ENCODE measurements at places on chromosomes 11 and 22.

GRCh38 chr11:35223371-35223796 lies 84.4 kb downstream of the CD44 start:
- no peak for DNase-seq

GRCh38 chr11:100777103-100777502 lies 90.0 kb downstream of the ARHGAP42 start:
- DNase-seq: no peak

- DNase-seq: no peak
Measured at GRCh38 chr22:40328546-40329456, 17.5 kb upstream of the ADSL start.

- DNase-seq: no peak
Measured at GRCh38 chr11:44014968-44015623, 32.7 kb upstream of the ACCSL start.

DNA sequence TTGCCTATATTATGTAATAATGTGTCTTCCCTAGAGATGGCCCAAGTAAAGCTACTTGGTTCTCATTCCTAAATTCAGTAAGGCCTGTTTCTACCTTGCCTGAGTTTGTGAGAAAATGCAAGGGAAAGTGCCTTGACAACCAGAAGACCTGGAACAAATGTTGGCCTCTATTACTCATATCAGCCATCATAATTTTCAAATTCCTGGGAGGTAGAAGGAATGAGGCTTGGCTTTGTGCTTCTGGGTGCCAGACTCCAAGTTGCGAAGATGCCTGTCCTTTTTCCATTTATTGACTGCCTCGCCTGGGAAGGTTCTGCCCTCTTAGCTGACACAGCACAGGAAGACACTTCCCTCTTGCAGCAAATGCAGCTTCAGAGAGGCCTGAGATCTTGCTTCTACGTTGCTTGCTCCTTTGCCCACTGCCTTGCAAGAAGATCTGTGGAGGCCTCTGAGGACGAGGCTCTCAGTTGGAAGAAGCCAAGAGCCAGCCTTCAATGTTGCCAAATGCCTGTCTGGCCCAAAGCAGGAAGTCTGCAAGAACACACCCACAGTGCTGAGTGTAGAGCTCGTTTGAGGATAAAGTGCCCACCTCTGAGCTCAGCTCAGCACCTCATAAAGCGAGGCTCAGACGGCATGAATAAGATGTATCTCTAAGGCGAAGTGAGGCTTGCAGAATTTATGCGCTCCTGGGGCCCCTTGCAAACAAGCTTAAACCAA lies 120.1 kb downstream of the GALNT18 start:
- no peak for DNase-seq

DNA sequence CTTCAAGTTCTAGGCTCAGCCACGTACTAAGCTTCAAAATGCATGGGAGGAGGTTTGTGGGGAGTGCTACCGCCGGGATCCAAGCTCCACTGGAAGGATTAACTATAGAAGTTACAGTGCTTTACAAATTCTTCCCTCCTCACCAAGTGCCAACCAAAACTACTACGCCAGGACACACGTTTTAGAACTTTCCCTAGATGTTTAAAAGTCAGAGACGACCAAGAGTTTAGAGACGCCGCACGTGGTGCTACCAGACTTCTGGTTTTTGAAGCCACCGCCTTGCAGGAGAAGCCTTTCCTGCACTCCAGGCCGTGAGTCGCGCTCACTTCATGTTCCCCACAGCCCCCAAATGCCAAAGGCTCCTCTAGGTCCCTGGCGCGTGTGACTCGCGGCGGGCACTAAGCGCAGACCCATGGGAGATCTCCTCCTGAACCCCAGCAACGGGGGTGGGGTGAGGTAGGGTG lies 734 bp downstream of the SNU13 start:
- peak; percentile 21 for DNase-seq

DNA sequence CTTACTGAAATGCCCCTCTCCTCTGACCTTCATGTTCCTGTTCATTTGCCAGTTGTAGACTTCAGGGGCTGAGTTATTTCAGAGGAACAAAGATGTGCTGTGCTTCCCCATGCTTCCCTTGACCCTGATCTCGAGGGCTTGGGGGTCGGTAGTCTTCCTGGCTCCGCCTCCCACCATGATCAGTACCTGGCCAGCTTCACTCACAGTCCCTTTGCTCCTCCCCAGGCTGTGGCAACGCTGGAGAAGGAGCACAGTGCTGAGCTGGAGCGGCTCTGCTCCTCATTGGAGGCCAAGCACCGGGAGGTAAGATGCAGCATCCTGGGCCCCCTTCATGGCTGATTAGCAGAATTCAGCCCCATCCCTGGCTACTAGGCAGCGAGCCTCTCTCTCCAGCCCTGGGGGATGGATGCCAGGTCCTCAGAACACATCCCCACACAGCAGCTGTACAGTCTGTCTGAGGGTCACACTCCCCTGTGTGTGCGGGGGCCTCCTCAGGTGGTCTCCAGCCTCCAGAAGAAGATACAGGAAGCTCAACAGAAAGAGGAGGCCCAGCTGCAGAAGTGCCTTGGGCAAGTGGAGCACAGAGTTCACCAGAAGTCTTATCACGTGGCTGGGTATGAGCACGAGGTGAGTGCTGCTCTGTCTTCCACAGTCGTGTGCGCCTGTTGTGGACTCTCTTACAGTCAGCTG lies 64.5 kb downstream of the CEP164 start:
- DNase-seq: no peak

DNA sequence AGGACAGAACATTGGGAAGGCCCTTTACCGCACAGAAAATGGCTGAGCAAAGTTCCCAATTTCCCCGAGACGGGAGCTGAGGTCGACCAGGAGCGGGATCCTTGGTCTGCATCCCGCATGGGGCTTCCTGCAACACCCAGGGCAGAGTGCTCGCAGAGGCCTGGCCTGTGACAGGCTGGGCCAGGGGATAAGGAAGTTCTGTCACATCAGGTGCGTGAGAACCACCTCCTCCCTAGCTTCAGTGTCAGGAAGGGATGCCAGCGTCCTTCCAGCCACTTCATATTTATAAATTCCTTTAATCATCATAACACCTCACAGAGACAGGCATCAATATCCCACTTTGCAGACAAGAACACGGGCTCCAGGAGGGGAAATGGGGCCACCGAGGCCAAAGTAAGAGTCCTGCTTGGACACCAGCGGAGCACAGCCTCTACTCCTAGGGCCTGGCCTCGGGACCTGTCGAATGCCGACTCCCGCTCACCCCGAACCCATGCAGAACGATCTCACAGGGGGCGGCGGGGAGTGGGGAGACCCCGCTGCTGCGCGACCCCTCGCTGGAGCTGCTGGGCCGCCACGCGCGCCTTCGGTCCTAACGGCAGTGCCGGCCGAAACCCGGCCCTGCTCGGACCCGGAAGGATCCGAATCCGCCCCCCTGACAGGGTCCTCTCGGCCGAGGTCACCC lies 532 bp downstream of the BET1L start:
- DNase-seq: peak; percentile 24

DNA sequence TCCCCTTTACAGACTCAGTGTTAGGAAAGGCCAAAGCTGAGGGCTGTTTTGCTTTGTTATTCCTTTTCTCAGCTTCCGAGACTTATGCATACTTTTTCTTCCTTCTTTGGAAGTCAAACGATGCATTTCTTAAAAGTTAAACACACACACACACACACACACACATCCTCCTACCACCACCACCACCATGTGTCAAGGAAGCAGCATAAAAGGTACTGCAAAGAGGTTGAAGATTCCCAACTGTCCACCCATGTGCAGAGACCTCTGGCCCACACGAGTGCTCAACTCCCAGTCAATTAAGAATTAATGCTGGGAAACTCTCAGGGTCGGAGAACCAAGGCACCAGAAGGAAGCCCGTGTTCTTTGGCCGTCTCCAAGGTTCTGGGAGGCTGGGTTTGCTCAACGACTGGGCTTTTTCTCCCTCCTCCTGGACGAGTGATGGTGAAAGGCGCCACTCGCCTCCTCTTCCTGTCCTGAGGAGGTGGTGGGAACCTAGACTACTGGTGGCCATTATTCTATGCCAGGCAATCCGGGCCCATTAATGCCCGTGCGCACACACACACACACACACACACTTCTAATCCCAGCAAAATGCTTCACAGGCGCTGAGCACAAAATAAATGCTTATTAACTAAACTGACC lies 15.1 kb downstream of the MN1 start:
- DNase-seq: no peak

- DNase-seq: peak; percentile 43
Measured at GRCh38 chr11:102306048-102306597, 11.2 kb upstream of the BIRC3 start.

DNA sequence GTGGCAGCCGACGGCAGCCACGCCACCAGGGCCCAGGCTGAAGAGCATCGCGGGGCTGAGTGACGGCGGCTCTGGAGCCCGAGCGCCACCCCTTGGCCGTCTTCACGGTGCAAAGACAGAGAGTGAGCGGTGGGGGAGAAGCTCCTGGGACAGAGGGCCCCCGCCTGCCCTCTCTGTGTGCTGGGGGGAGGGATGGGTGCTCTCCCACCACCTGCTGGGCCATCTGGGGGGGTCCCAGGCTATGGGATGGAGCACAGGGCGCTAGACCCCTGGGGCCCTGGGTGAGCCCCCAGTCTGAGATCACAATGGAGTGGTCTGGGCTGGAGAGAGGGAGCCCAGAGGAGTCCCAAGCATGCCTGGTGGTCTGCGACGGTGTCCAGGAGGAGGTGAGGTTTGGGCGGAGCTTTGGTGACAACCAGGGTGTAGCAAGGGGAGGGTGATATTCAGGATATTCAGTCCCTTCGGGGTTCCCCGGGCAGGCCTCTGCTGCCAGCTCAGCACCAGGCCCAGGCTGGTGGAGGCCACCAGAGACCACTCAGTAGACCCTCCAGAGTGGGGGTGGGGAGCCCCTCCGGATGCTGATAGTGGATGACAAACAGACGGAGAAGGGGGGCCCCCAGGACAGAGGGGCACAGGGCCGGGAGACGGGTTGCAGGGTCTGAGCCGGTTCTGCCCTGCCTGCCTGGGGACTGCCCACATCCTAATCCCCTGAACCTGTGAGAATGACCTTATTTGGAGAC lies 78.1 kb upstream of the PRR5 start:
- no peak for DNase-seq

- DNase-seq: no peak
Measured at GRCh38 chr11:10484461-10485180, 29.6 kb downstream of the AMPD3 start.

GRCh38 chr11:46295312-46296058 lies 18.0 kb downstream of the CREB3L1 start:
- peak; percentile 78 for DNase-seq

DNA sequence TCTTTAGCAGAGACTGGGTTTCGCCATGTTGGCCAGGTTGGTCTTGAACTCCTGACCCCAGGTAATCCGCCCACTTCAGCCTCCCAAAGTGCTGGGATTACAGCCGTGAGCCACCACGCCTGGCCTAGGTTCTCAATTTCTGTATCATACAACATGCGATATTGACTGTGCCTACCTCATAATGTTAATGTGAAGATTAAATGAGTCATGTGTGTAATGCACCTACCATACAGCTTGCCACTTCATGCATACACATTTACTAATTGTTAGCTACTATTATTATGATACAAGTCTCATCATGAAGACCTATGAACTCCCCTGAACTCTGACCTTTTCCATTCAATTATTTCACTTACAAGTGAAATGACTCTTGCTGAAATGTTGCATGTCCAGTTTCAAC lies 25.7 kb downstream of the AGBL2 start:
- no peak for DNase-seq

- DNase-seq: no peak
Measured at GRCh38 chr11:99079576-99079975, 58.8 kb downstream of the CNTN5 start.

- no peak for DNase-seq
Measured at GRCh38 chr11:100984668-100985067, 144.9 kb downstream of the PGR start.

- DNase-seq: peak; percentile 9
Measured at GRCh38 chr22:32219026-32219425, 14.2 kb upstream of the RFPL2 start.

GRCh38 chr11:1119604-1120146 lies 38.1 kb upstream of the MUC5AC start:
- no peak for DNase-seq

- no peak for DNase-seq
Measured at GRCh38 chr11:74754507-74755252, 6.0 kb downstream of the RNF169 start.

- peak; percentile 7 for DNase-seq
Measured at GRCh38 chr11:17978553-17979287, 34.1 kb downstream of the SERGEF start.

- no peak for DNase-seq
Measured at GRCh38 chr22:40484906-40485669, 114.7 kb downstream of the SGSM3 start.

GRCh38 chr11:117492578-117493251 lies 165.1 kb downstream of the CEP164 start:
- DNase-seq: no peak

DNA sequence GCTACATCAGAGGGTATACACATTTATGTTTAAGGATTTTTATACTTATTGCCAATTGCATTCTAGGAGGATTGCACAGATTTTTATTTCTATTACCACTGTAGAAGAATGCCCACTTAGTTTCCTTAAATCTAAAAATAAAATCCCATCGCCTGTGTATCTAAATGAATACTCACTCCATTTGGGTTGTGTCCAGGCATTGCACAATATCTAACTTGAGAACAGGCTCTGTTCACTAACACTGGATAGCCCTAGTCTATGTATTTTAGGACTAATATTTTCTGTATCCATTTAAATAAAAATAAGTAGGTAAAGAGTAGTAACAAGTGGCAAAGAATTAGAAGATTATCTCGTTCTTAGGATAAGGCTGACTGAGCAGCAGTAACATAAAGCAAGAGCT lies 4.1 kb downstream of the C11orf52 start:
- no peak for DNase-seq

GRCh38 chr11:111764621-111765020 lies 1.6 kb downstream of the PPP2R1B start:
- no peak for DNase-seq

Measured in CD4-positive, alpha-beta T cell treated with Interleukin-12 subunit alpha and Interleukin-12 subunit beta, for 1 hour (primary cell).